Naive thymus-derived CD8-positive, alpha-beta T cell (primary cell): ENCODE measurements at places on chromosomes 7 and 10.

- DNase-seq, result no peak
Measured at GRCh38 chr10:124732931-124733570, 11.1 kb downstream of the FAM53B start.

DNA sequence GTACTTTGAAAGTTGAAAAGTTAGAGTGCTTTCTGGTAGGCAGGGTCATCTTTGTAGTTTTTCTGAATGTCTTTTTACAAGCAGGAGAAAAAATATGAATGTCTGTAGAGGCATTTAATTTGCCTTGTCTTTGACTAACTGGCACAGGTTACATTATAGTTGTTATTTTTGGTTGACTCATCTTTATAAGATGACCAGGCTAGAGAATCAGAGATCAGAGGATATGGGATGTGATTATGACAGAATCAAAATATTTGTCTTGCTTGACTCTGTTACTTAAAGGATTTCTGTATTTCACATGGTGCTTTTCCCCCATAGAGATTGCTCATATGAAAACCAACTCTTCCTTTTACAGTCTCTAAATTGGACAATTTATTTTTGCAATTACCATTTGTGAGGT, 2.4 kb downstream of the ZMYND11 start:
- no peak for DNase-seq

GRCh38 chr10:130749911-130750310, 561.6 kb downstream of the TCERG1L start:
- no peak for DNase-seq

- no peak for DNase-seq
Measured at GRCh38 chr7:31788445-31788844, 101.4 kb downstream of the PPP1R17 start.

- no peak for DNase-seq
Measured at GRCh38 chr10:6383096-6383812, 180.5 kb downstream of the PFKFB3 start.

GRCh38 chr7:47414342-47415317, 167.3 kb downstream of the TNS3 start:
- no peak for DNase-seq

- DNase-seq, result no peak
Measured at GRCh38 chr10:95499482-95499989, 61.6 kb downstream of the SORBS1 start.

- DNase-seq, result no peak
Measured at GRCh38 chr7:149321978-149322541, 60.1 kb downstream of the ZNF783 start.

- no peak for DNase-seq
Measured at GRCh38 chr10:22899307-22899706, 28.5 kb upstream of the ARMC3 start.
